DMS79 (cell line): ENCODE measurements at places on chromosomes 7 and 10.

- DNase-seq: no peak
Observed at GRCh38 chr7:81715984-81716588, 53.8 kb downstream of the HGF start.

DNA sequence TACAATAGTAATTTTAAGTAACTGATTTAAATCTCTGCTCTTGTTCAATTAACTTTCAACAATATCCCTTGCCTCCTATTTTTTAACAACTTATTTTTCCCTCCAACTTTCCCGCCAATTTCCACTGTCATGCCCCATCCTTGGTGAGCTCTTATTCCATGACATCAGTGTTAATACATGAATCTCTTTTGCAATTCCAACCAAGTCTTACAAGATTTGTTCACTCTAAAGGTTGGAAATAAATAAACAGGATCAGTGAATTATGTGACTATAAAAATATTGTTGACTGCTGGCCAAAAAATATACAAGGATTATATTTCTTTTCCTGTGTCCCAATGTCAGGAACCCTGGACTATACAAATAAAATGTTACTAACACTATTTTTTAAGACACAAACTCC, 21.0 kb upstream of the AGMO start:
- DNase-seq: no peak

DNA sequence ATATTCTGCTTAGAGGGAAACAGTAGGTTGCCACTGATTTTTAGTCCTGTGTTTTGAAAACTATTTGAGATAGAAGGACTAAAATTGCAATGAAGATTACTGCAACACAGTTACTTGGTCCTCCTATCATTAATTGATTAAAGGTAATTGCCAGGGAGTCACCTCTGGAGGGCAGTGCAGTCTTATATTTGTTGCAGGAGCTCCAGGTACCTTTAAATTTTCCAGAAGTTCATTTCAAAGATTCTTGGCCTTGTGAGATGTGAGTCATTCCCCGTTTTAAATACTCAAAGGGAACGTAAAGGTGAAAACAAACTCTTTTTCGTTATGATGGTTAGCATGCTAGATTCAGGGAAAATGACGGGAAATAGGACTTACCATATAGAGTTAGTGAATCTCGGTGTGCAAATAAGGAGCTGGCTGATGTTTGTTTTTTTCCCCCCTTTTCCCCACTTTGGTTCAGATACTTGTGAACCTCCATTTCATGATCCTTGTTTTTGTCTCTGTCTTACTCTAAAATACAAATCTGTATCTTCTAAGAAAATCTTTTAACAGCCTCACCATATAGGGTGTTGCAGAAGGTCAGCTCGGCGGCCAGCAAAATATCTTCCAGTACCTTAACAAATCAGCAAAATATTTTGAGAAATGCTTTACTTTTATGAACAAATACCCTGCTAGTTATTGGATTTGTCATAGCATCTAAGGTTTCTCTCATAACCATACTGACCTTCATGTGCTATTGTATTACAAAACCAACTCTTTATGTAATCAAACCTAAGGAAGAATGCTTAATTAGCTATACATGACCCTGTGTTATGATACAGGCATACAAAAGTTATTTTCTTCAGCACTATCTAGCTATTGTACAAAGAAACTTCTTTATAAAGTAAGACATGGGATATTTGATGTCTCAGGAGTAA, 143.0 kb upstream of the HDAC9 start:
- DNase-seq: no peak

DNA sequence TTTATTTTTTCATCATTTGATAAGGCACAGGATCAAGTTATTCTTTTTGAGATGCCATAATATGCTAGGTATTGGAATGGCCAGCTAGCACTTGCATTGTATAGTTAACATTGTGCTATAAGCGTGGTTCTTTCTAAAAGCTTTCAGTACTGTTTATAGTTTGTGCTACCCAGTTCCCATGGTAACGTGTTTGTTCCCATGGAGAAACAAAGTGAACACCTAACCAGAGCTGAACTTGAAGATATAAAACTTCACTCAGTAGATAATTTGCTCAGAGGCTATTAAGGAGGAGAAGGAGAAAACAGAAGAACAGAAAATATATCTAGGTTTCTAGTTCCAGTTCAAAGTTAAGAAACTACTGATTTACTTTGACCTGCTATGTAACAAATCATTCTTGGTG, 23.6 kb upstream of the ITGB8 start:
- no peak for DNase-seq

DNA sequence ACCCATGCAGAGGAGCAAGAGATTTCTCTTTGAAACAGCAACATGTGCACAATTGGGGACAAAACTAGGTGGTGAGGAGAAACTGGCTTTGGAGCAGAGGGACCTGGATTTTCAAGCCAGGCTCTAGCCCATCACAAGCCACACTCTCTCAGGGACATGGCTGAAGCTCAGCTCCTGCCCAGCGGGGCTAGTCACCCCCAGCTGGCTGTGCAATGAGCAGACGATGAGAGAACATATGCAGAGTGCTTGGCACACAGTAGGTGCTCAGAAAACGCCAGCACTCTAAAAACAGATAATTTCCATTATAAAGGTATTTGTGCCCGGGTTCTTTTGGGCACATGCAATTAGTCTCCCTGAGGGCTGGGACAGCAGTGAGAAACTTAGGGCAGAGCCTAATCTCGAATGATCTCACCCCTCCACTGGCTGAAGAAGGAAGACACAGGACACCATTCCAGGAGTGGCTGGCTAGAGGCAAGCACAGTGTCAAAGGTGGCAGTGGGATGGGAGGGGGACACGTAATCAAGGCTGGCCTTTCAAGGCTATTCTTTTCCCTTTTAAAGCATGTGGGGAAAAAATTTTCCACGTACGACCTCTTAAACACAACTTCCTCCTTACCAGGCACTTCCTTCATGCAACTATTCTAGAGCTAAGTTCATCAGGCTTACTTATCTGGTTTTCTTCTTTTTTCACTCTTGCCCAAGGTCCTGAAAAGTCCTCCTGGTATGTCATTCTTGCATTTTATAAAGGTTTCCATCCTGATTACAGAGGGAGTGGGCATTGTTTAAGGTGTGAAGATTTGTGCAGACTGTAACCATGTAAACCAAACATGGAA, 15.1 kb downstream of the FAM53B start:
- no peak for DNase-seq

- no peak for DNase-seq
Observed at GRCh38 chr10:112628951-112629609, 182.1 kb downstream of the VTI1A start.

DNA sequence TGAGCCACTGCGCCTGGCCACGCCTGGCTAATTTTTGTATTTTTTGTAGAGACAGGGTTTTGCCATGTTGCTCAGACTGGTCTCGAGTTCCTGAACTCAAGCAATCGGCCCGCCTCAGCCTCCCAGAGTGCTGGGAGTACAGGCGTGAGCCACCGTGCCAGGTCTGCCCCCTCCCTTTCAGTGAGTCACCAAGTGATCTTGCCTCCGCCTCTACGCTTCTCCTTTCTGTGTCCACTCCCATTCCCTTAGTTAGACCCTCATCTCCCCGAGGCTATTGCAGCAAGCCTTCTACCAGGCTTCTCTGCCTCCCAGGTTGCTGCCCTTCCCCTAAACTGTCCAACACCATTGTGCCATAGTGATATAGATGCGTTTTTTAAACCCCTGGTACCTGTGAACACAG, 32.9 kb downstream of the CDC123 start:
- no peak for DNase-seq

- DNase-seq: no peak
Observed at GRCh38 chr7:71626206-71626605, 494.3 kb downstream of the GALNT17 start.

GRCh38 chr7:41858201-41858600, 155.3 kb upstream of the INHBA start:
- no peak for DNase-seq

- no peak for DNase-seq
Observed at GRCh38 chr7:159065852-159066480, 78.7 kb downstream of the VIPR2 start.

DNA sequence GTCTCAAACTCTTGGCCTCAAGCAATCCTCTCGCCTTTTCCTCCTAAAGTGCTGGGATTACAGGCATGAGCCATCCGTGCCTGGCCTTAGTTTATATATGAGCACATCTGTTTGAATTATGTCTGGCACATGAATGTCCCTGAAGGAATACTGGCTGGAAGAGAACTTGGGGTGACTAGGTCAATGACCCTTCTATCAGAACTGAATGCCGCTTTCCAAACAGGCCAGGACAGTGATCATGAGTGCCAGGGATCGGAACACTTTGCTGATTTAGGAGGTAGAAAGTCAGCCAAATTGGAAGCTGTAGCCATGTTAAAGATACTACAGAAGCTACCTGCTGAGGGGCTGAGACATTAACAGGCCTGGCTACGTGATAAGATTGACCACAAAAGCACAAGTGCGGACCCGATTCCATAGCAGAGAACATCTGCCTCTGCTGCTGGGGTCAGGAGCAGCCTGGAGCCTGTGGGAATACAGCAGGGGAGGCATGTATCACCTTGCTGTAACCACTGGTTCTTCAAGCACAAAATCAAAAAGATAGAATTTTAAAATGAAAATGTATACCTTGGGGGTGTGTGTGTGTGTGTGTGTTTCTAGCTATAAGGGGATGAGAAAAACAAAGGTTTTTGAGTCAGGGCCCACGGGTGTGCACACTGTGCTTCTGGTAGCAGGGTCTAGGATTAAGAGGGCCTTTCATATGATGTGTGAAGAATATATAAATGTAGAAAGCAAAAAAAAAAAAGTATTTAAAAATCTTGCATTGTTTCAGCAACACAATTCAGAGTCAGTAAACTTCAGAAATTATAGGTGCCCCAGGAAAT, 293.7 kb downstream of the BBS9 start:
- DNase-seq: no peak

- DNase-seq: no peak
Observed at GRCh38 chr10:29412485-29412884, 123.6 kb downstream of the LYZL1 start.

DNA sequence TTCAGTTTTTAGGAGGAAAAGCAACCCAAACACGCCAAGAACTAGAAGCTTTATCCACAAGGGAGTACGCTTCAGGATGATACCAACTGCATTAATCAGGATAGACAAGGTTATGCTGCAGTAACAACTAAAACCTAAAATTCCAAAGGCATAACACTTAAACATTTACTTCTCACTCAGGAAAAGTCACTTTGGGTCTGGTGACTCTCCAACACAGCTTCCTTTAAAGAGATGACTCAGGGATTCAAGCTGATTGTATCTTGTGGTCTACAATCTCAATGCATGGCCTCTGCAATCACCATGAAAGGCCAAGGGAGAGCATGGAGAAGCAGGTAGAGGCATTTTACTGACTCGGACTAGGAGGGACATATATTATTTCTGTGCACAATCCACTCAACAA, 315.8 kb downstream of the KCNMA1 start:
- DNase-seq: no peak

GRCh38 chr7:101169838-101170551, 4.6 kb upstream of the VGF start:
- DNase-seq: no peak

DNA sequence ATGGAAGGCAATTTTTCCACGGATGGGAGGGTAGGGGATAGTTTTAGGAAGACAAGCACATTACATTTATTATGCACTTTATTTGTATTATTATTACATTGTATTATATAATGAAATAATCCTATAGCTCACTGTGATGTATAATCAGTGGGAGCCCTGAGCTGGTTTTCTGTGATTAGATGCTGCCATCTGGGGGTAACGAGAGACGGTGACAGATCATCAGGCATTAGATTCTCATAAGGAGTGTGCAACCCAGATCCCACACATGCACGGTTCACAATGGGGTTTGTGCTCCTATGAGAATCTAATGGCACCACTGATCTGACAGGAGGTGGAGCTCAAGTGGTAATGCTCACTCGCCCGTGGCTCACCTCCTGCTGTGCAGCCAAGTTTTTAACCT, 103.9 kb upstream of the STK17A start:
- no peak for DNase-seq

DNA sequence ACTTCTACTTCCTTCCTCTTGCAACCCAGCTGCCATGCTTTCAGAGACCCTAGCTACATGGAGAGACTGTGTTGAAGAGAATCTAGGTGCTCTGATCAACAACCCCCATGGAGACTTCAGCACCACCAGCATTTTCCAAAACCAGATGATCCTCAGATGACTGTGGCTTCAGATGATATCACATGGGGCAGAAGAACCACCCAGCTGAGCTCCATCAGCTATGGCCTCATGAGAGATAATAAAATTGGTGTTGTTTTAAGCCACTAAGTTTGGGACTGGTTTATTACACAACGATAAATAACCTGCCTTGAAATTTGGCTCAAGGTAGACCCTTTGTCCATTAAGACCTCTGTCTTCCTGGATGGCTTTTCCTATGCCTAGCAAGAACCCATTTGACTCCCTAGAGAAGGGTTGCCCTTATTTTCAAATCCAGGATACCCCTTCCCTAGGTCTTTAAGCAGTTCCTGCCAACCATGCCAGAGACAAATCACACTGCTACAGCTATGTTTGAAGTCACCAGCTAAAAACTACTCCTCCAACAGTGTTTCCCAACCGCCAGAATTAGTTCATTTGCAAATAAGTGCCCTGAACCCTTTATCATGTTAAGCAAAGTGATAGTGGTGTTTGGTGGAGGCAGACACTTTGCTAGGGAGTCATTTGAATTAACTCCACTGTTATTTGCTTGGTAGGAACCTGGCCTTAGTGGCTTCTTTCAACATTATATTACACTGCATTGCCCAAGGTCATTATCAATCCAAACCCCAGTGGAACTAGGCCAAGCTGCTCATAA, 136.9 kb upstream of the PALS2 start:
- DNase-seq: no peak

DNA sequence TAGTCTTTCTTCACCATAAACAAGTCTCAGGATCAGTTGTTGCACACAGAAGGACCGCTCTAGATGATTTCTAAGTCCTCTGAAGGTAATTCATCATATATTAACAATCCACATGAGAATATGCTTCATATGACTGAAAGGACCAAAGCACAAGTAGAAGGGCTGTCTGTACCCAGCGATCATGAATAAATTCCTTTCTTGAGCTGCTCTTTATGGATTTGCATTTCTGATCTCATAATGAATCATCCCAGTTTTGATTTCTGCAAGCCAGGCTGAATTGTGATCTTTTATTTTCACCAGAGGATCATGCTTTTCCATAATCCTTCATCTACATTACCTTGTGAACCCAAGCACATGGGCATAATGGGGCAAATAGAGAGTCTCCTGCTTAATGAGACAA, 675.6 kb downstream of the MAGI2 start:
- DNase-seq: no peak

DNA sequence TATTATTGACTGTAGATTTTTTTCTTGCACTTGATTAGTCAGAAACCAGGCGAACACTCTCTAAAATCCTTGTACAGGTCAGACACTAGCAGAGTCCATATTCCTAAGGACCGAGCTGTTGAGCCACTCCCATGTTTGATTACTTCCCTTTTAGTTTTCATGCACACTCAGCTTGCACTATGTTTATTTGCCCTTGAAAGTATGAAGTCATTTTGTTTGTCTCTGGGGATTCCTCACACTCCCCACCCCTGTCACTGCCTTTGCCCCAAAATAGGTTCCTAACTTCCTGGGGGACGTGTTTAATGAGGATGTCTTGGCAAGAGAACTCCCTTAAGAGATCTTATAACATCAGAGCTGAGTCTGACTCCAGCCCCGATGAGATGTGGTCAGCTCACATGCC, 182.1 kb downstream of the EVX1 start:
- no peak for DNase-seq

- DNase-seq: no peak
Observed at GRCh38 chr7:113161050-113161449, 42.7 kb upstream of the SMIM30 start.
